Activated T-cell treated with anti-CD3 and anti-CD28 coated beads, Interleukin-2, amount 50 U/mL, for 72 hours (primary cell): ENCODE measurements at places on chromosomes 6 and 20. TPM values are rescaled to one million over a fixed set of nuclear protein-coding genes. Genes with fewer than 3 reads are reported as not detected.

EMILIN3 gene
- not detected for total RNA-seq

FBXO9 gene
- 77.2 TPM for total RNA-seq

CDYL gene
- 39.2 TPM for total RNA-seq

DNA sequence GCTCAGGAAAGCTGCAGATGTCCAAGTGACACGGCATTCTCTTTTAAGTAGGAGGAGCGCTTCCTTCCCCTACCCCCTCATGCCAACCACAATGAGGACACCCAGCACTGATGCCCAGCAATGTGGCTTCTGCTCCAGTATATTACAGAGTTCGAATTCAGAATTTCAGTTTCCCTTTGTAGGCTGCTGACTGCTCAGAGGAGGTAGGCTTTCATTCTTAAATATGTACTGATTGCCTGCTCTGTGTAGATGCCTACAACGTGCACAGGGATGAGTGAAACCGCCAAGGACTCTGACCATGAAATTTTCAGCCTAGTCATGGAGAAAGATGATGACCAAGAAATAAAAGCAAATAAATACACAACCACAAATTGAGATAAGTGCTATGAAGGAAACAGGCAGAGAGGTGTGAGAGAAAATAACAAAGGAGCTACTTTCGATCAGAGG is 50.9 kb upstream of the TNFAIP3 start:
- DNase-seq = no peak

HCK gene
- 1.1 TPM for total RNA-seq

- no peak for DNase-seq
Measured at GRCh38 chr6:72704979-72705378, 83.1 kb downstream of the KCNQ5 start.

DNA sequence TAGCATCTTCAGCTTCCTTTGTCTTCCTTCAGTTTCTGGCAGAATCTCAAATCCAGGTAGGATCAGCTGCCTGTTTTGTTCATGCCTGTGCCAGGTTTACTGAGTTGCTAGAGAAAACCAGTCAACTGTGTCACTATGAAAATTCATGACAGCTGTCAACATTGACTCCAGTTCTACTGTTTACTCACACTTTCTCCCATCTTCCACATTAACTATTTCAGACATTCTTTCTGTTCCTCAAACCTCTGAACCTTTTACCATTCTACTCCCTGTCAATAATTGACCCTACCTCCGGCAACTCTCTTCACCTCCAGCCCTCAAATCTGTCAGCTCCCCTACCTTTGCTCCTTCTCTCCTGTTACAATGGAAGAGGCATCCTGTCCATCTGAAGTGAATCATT is 8.5 kb downstream of the ENPP4 start:
- no peak for DNase-seq

MYCT1 gene
- not detected for total RNA-seq

TMEM30A gene
- 63.9 TPM for total RNA-seq

GRCh38 chr6:14799928-14800327 is 445.9 kb upstream of the JARID2 start:
- DNase-seq = peak; percentile 32

DNA sequence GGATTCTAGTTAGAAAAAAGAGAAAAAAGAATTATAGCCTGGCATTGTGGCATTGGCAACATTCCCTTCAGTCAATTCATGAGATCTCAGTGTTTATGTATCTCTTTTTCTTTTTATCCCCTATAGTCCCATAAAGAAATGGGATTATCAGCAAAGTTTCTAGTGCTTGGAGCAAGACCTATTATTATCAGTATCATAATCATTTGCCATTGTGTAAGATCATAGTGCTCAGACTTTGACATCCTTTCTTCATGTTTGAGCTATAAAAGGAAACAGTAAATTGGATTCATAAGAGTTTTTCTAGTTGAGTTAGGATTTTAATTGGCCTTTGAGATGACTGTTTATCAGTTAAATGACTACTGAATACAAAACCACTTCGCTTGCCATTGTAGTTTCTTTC is 295.6 kb downstream of the GRIK2 start:
- no peak for DNase-seq

HAO1 gene
- total RNA-seq = not detected

- no peak for DNase-seq
Measured at GRCh38 chr6:167078745-167079144, 44.2 kb upstream of the CCR6 start.

PSORS1C2 gene
- total RNA-seq = not detected

GRCh38 chr20:57223648-57224489 is 42.6 kb downstream of the BMP7 start:
- DNase-seq = no peak

ENPP5 gene
- 0.43 TPM for total RNA-seq

DNA sequence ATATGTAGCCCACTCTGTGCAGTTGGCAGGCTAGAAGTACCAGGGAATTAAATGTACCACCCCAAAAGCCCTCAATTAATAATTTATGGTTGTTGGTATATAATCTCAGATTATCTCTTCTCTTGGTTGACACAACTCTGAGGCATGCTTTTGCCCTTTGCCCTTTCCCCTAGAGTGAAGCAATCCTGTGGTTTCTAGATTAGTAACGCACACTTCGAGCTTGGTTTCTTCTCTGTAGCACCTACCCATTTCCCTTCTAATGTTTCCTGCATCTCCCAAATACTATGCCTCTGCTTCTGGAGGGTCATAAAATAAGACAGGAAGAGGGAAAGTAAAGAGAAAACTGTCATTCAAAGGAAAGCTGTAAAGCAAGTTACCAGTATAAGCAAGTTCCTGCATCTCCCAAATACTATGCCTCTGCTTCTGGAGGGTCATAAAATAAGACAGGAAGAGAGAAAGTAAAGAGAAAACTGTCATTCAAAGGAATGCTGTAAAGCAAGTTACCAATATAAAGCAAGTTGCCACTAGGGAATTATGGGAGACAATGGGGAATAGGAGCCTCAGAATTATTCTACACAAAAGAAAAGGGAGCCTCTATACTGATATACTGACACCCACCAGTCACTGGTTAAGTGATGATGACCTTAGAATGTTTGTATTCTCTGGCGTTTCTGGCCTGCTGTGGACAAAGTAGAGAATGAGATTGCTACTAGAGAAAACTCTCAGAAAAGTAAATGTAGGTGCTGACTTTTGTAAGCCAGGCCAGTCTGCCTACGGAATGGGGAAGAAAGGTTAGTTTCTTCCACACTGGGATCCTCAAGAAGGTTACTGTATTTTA is 862.6 kb upstream of the MAN1A1 start:
- DNase-seq = no peak

DNA sequence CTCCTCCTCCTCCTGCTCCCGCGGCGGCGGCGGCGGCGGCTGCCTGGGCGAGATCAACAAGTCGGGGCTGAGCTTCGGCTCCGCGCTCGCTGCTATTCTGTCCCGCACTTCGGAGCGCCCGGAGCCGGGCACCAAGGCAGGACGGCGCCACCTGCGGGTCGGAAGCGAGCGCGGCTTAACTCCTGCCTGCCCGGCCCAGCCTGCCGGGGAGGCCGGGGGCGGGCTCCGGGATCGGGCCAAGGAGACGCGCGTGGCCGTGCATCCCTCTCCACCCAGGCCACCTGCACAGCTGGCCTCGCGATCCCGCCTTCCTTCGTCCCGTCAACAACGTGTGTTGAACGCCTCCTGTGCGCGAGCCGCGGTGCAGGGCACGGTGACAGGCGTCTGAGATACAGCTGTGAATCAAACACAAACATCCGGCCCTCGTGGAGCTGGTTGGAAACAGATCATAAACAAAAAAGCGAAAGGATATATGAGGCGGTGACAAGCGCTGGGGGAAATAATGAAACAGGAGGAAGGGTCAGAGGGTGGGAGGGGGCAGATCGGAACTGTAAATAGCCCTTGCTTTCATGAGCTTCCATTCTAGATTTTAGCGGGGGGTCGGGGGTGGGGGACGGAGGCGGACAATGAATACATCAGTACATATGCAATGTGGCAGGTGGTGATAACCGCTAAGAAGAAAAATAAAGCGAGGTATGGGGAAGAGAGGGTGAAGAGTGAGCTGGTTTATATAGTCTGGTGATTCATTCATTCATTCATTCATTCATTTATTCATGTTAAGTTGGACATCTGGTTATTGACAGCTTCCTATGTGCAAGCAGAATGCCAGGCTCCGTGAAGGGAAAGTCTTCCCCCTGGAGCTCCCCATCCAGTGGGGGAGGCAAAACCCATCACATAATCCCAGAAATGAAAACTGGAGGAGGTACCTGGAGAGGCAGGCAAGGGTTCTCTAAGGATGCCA is 2.0 kb upstream of the KCNB1 start:
- peak; percentile 80 for DNase-seq
